ENCODE measurements at places on chromosomes 7 and 10.
A peak's percentile ranks its signal among the peaks of the same experiment; 100 is the strongest.

DNA sequence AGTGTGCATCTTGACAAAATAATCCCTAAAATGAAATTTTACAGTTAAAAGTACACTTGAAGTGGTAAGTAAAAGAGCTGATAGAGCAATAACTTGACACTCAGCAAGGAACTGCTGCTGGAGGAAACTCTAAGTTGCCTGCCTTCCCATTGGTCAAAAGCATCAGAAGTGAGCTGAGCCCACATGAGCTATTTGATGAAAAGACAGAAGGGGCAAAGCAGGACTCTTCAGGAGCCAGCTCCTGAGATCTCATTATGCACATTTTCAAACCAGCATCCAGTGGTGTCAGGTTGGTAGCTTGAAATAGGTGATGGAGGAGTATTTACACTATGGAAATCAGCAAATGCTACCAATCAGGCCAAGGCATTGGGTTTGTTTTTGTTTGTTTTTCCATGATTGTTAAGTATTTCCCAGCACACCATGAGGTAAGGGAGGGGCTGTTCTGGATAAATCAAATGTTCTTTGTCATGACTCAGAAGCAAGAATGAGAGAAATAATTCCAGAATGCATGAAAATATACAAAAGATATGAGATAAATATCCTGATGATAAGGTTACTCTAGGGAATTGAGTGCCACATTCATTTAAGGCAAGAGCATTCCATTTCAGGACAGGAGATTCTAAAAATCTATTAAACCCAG, 316.6 kb downstream of the SNX13 start:
- DNase-seq = peak; percentile 53

- no peak for DNase-seq
Measured at GRCh38 chr7:129535896-129536295, 33.6 kb downstream of the SMKR1 start.

DNA sequence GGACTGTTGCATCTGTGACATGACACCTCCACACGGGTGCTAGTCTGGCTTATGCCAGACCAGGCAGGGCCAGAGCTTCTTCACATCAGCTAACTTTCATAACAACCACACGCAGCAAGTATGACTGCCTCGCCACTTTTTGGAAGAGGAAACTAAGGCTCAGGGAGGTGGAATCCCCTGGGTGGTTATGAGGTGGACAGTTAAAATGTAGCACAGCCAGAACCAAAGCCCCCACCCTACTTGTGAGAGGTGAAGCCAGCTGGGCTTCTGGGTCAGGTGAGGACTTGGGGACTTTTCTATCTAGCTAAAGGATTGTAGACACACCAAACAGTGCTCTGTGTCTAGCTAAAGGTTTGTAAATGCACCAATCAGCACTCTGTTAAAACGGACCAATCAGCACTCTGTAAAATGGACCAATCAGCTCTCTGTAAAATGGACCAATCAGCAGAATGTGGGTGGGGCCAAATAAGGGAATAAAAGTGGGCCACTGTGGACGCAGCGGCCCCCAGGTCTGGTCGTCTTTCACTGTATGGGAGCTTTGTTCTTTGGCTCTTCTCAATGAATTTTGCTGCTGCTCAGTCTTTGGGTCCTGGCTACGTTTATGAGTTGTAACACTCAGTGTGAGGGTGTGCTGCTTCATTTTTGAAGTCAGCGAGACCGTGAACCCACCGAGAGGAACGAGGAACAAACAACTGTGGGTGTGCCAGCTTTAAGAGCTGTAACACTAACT, 171.0 kb downstream of the PTPN20 start:
- DNase-seq = no peak

GRCh38 chr7:101114492-101114891, 12.4 kb upstream of the SERPINE1 start:
- peak; percentile 62 for DNase-seq

DNA sequence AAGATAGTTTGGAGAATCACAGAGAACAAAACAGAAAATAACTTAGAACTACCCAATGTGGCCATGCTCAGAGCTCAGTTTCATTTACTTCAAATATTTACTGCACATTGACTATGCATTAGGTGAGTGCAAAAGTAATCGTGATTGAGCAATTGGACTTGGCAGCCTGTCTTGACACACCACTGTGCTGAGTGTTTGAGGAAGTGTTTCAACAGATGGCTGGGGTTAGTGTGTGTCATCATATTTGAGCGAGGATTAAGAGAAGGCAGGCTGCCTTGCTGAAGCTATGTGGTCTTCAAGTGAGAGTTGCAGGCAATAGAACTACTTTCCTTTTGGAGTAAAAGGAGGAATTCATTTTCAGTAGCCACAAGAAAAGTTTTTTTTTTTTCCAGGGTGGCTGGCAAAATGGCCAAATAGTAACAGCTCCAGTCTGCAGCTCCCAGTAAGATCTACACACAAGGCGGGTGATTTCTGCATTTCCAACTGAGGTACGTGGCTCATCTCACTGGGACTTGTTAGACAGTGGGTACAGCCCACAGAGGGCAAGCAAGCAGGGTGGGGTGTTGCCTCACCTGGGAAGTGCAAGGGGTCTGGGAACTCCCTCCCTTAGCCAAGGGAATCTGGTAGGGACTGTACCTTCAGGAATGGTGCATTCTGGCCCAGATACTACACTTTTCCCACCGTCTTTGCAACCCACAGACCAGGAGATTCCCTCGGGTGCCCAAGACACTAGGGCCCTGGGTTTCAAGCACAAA, 37.6 kb downstream of the AKR1C4 start:
- peak; percentile 38 for DNase-seq

GRCh38 chr7:17022920-17023319, 141.1 kb upstream of the AGR3 start:
- no peak for DNase-seq

DNA sequence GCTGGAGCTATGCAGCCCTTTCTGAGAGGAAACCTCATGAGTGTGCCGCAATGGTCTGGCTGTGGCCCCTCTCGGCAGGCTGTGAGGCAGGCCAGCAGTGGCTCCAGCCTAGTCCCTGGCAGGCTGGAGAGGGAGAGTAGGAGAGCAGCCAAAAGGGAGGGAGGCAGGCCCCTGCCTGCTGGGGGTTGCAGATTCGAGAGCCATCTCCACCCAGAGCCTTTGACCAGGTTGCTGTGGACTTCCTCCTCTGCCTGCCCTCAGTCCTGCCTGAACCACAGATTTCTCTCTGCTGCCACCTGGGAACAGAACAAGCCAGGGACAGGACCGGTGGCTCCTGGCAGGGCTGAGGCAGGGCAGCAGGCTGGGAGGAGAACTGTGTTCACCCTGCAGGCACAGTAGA, 13.9 kb downstream of the PAX2 start:
- no peak for DNase-seq

DNA sequence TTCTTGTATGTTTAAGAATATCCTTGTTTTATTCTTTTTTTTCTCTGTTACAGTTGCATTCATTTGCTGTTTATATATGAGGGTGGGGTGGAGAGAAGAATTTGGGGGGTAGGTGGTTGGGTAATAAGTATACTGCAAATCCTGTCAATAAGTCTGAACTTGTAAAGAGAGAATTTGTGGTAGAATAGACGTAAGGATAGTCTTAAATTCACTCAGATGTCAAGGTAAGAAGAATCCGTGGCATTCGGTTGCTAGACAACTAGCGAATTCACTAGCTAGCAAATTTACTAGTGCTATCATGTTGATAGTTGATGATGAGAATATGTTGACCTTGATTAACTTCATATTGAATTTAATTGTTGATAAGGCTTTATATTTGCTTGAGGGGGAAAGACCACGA, 40.7 kb downstream of the RSBN1L start:
- DNase-seq = no peak

DNA sequence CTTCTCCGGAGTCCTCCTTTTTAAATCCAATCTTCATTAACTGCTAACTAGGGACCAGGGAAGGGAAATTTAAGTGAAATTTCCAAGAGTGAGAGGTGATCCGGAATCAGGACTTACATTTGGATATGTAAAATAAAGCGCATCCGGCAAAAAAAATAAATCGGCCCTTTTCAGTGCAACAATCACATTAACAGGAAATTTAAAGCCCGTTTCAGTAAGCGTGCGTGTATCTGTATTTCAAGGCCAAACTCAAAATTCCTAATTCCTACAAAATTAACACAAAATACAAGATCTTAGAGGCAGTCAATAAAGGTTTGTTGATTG, 771 bp downstream of the DNAJC9 start:
- DNase-seq = peak; percentile 9

DNA sequence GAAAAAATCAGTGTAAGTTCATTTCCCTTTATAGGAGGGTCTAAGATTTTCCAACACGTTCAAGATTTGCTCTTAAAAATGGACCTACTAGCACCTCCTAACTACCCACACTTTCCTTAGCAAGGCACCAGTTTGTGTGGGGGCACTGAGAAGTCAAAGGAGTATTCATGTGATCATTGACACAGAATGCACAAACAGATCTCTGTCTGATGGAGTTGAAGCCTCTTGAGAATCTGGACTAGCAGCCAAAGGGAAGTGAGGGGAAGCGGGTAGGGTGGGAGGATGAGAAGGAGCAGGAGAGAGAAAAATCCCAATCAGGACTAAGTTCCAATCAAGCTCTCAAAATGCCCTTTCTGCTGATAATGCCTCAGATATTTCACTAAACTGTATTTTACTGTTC, 4.1 kb downstream of the MMS19 start:
- no peak for DNase-seq

DNA sequence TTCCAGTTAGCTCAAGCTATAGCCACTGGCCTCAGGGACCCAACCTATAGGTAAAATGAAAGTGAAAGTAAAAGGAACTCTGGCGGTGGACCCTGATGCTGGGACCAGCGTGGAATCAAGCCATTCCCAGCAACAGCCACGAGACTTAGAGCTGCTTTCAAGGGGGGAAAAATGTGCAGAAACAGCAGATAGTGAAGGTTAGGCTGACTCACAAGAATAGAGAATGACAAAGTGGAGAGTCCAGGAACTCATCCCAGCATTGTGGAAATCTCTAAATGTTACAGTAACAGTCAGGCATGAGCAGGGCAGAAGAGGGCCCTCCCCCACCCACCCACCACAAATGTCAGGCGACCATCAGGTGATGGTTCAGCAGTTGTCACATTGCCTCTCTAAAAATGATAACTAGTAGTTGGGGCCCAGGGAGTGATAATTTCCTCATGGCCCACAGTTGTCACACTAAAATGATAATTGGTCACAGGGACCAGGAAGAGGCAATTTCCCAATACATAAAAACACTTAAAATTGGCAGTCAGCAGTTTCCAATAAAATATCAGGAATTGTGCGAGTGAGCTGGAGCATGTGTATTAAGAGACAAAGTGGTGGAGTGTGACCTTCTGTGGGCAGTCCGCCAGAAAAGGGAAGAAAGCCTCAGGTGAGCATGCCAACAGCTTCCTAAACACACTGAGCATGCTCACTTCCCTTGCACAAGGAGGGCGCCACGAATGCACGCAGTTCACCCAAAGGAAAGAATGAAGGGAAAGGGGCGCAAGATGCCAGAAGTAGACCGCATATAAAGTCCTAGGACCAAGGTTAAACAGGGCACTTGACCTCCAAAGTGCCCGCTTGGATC, 129.8 kb upstream of the PPP1R3A start:
- DNase-seq = peak; percentile 29

- DNase-seq = no peak
Measured at GRCh38 chr7:34224281-34224680, 318.9 kb downstream of the BMPER start.

DNA sequence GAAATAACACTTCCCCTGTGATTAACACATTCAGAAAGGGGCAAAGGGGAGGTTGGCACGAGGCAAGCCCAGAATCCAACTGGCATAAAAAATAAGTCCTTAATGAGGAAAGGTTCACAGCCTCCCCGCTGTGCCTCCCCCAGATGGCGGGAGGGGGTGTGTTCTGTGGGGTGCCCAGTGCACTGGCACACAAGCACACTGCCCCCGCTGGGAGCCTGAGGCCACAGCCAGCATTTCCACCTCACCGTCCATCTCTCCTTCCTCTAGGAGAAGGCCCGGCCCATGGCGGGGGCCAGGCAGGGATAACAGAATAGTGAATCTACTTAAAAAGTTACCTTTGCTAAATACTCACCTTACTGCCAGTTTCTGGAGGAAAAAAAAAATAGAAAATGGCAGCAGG, 43.2 kb downstream of the PRKAG2 start:
- no peak for DNase-seq

- DNase-seq = no peak
Measured at GRCh38 chr7:51242007-51242691, 74.5 kb downstream of the COBL start.

DNA sequence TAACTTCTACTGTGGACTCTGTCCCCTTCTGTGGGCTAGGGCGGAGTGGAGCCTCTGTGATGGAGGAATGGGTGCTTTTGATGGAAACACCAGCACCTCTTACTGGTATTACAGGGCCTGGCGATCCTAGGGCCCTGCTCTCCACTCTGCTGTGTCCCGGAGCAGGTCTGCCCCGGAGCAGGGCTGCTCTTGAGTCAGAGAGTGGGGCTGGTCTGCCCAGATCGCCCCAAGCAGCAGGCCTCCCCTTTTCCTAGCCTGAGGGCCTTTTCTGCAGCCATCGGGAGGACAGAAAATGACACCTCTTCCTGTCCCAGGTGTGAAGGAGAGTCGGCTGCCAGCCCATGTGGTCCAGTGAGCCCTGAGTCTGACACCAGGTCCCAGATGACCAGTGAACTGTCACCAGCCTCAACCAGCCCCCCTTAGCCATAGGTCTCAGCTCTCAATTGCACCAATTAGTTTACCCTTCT, 1.4 kb downstream of the ZNF282 start:
- DNase-seq = peak; percentile 41

DNA sequence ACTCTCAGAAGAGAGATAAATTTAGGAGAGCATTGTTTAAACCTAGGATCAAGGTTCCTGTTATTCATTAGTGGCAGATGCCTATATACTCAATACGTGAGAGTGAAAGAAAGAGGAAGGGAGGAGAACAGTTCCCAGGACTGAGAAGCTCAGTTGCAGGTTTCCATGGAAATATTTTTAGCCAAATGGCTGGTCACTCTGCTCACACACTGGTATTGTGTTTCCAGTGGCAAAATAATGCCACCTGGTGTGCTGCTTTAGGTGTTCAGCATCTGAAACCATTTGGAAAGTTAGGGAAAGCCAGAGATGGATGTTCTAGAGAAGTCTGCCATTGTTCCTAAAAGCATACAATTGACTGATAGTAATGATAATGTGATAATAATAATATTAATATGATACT, 827.7 kb downstream of the SORCS3 start:
- no peak for DNase-seq

DNA sequence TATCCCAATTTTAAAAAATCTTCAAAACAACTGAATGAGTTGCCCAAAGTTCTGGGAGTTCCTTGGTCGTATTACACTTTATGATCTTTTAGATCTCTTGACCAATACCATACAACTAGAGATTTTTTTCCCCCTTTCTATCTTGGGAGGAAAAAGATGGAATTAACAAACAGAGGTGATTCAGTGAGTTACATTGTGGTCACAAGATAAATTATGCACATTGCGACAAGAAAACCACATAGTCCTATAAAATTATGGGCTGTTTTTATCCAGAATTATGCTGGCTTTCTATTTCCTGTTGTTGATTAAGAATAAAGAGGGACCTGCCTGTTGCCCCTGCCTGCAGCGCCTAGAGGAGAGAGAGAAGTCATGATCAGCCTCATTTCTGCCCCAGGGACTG, 8.2 kb upstream of the SGPL1 start:
- DNase-seq = no peak

GRCh38 chr7:29442146-29442545, 121.5 kb upstream of the PRR15 start:
- peak; percentile 20 for DNase-seq
